ENCODE measurements at places on chromosomes 1 and 21. TPM values are rescaled to one million over a fixed set of nuclear protein-coding genes. Genes with fewer than 3 reads are reported as not detected.

The AIRE gene
- total RNA-seq = under 0.01 TPM

The TNFRSF1B gene
- 8.2 TPM for total RNA-seq

The SYT11 gene
- total RNA-seq = 40.4 TPM

The CACNA1S gene
- total RNA-seq = not detected

The TMCO1 gene
- total RNA-seq = 87.7 TPM

The VHLL gene
- total RNA-seq = not detected

The ZNF687 gene
- 12.6 TPM for total RNA-seq

The WNT9A gene
- total RNA-seq = 0.77 TPM
